Stimulated activated CD4-positive, alpha-beta T cell treated with anti-CD3 and anti-CD28 coated beads, Interleukin-2, amount 100 ng/mL, for 48 hours (primary cell): ENCODE measurements at places on chromosomes 16 and 17.

DNA sequence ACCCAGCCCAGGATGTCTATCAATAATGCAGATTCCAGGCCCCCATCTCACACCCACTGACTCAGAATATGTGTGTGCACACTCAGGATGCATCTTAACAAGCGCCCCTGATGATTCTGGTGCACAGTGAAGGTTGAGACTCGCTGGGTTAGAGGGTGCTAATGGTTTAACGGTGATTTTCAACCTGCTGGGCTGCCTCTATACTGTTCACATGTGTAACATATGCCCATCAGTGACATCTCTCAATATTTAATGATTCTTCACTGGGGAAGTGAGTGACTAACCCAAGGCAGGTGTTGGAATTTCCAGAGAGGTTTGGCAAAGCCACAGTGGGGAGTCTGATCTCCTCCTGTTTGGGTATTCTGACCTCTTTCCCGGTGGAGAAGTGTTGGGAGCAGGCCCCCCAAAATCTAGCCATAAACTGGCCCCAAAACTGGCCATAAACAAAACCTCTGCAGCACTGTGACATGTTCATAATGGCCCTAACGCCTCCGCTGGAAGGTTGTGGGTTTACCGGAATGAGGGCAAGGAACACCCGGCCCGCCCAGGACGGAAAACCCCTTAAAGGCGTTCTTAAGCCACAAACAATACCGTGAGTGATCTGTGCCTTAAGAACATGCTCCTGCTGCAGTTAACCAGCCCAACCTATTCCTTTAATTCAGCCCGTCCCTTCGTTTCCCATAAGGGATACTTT is 4.1 kb upstream of the DOC2B start:
- peak; percentile 6 for DNase-seq

GRCh38 chr16:71218306-71218963 is 12.1 kb downstream of the HYDIN start:
- no peak for DNase-seq

- peak; percentile 68 for DNase-seq
Observed at GRCh38 chr17:7686222-7687071, 843 bp downstream of the TP53 start.

GRCh38 chr17:75153780-75154194 is 525 bp downstream of the JPT1 start:
- peak; percentile 24 for DNase-seq

DNA sequence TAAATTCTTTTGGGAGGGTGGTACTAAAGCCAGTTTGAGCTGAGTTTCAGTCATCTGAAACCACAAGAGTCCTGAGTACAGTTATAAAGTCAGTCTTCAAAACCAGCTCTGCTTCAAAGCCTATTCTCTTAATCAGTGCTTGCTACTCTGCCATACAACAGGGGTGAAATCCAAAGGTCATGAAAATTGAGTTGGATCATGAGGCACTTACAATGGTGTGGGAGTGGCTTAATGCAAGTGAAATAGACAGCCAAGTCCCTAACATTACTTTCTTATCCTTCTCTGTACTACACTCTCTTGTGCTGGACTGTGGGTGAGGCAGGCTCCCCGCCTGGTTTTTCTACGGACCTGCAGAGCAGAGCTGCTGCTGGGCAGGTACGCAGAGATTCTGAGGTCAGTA is 12.4 kb downstream of the CBLN1 start:
- no peak for DNase-seq

- DNase-seq, result no peak
Observed at GRCh38 chr16:46889942-46890300, 5.8 kb downstream of the GPT2 start.

GRCh38 chr17:61469474-61469873 is 17.3 kb downstream of the TBX4 start:
- DNase-seq, result no peak

DNA sequence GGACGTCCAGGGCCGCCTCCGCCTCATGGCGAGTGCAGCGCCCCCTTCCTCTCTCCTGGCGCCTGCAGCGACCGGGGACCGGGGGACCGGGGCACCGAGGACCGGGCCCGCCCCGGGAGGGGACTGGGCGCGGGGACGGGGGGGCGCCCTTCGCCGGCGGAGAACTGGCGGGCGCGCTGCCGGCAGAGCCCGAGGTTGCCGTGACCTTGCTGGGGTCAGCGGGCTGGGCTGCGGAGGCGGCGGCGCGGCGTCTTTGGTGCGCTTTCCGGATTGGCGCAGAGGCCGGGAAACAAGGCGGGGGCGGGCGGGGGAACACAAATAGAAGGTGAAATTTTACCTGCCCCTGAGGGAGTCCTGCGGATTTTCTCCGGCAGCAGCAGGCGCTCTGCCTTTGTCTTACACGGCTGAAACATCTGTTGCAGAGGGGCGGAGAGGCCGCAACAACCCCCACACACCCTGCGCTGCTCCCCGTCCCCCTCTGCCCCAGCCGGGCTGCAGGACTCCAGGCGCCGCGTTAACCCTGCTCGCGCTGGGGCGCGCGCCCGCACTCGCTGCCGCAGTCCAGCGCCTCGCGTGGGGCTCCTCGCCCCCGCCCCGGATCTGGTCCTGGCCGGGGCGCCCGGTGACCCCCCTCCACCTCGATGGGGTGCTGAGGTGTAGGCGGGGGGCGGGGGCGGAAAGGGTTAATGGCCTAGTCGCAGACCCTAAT is 53.5 kb downstream of the SREBF1 start:
- peak; percentile 38 for DNase-seq

GRCh38 chr16:3007957-3008689 is 4.6 kb upstream of the CLDN9 start:
- DNase-seq, result no peak
